ENCODE measurements at places on chromosomes 1 and 21.

- DNase-seq, result peak; percentile 92
These were observed 8.5 kb upstream of the MEX3A start for GRCh38 chr1:156090840-156091188.

- DNase-seq, result peak; percentile 62
These were observed 12.1 kb upstream of the NES start for GRCh38 chr1:156689035-156689952.

DNA sequence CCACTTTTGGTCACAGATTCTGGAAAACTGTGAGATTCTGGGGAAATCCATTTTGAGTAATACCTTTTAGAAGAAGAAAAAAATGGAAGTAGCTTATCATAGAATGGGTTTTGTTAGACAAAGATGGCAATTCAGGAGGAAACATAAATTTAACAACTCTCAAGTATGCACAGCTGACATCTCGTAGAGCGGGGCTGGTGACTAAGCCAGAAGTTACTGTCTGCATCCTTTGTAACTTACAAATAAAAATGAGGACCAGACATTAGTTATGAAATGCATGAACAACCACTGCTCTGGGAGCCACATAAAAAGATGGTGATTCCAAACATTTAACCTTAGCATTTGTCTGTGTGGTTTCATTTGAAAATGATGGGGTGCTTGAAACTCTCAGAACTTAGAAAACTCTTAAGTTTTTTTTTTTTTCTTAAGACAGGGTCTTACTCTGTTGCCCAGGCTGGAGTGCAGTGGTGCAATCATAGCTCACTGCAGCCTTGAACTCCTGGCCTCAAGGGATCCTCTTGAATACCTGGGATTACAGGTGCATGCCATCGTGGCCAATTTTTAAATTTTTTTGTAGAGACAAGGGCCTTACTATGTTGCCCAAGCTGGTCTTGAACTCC, 49.2 kb upstream of the ATP5PO start:
- DNase-seq, result no peak

DNA sequence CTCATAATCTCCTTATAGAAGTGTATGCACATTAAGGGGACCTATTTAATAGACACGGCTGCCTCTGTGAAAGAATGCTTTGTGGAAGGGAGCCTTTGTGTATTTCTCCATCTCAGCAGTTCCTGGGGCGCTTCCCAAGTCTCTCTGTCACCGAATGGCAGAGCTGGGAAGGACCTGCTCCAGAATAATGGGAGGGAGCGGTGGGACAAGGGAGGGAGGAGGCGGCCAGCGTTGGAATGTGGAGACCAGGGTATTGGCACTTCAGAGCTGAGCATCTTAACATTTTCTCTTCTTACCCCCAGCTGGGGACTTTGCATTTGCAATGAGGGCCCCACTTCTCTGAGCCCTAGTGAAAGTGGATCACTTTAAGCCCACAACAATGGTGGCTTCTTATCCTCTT, 23.9 kb downstream of the CACHD1 start:
- no peak for DNase-seq

DNA sequence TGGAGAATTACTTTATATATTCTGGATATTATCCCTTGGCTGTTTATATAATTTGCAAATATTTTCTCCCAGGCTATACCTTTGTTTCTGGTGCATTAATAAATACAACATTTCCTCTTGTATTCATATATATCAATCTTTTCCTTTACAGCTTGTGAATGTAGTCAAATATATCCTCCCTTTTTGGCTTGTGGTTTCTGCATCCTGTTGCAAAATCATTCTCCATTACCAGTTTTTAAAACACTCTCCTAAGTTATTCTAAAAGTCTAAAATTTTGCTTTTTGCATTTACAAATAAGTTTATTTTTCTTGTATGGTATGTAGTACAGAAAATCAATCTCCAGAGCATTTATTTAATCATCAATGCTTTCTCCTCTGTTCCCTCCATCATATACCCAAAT, 909.4 kb downstream of the ADGRL2 start:
- DNase-seq, result no peak

DNA sequence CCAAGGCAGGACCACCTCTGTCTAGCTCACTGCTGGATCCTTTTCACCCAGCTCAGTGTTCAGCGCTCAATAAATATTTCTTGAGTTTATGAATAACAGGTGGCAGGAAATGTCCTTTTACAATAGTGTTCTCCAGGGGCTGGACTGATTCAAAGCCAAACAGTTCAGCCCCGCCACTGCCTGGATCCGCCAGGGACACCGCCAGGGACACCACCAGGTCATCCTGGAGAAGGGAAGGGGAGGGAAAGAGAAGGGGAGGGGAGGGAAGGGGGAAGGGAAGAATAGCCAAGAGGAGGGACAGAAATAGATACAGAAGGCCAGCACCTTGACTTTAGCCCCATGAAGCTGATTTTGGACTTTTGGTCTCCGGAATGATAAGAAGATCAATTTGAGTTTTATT, 255.6 kb downstream of the GRIK3 start:
- DNase-seq, result no peak

DNA sequence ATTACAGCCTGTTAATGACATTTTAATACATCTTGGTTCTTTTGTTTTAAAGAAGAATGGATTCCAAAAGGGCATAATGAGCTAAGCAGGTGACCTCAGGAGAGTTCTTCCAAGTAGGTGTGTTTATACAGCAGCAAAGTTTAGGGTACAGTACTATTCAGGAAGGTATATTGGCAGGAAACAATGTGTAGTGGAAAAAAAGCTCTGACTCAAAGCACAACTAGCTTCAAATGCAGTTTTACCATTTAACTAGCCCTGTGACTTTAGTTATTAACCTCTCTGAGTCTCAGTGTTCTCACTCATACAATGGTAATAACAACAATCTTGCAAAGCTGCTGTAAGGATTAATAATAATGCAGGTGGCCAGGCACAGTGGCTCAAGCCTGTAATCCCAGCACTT, 29.9 kb downstream of the FAF1 start:
- no peak for DNase-seq

DNA sequence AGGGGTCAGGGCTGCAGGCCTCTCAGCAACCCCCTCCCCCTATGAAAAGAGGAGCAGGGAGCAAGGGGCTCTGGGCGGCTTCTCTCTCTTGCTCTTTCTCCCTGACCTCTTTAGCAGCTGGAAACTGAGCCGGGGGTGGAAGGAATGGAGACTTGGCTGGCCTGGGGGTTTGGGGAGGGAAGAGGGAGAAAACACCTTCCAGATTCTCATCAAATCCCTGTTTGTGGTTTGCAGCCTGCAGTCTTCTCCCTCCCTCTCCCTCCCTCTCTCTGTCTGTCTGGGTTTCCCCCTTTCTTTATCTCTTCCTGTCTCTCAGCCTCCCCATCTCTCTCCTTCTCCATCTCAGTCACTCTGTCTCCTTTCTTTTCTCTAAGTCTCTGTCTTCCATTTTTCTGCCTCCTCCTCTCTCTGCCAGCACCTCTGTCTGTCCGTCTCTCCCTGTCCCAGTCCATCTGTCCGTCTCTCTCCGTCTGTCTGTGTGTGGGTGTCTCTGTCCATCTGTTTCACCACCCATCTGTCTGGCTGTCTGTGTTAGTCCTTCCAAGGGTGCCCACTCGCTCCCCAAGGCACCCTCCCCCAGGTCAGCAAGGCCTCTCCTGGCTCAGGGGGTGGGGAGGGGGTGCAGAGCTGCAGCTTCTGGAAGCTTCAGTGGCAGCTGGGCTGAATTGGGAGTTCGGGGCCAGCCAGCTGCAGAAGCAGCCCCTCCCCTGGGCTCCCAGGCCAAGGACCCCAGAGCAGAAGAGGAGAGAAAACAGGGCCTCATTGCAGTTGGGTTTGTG, 6.2 kb downstream of the AHDC1 start:
- no peak for DNase-seq

GRCh38 chr1:90046635-90047034, 51.7 kb downstream of the ZNF326 start:
- DNase-seq, result no peak

- DNase-seq, result peak; percentile 17
These were observed 242.6 kb upstream of the CXADR start for GRCh38 chr21:17270229-17270628.

DNA sequence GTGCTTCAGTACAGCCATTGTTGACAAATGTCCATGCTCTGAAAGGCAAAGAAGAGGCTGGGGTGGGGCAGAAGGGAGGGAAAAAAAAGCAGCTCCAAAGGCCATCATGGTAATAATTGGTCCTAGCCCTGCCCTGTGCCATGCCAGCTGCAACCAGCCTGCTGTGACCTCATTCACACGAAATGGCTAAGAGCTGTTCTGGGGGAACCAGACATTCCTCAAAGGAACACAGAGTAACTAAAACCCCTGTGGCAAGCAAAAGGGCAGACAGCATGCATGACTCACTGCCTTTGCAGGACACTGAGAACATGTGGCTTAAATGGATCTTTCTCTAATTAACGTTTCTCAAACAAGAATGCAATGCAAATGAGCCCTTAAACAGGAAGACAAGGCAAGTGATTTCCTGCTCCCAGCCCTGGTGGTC, 42.3 kb downstream of the STYXL2 start:
- DNase-seq, result no peak

- no peak for DNase-seq
These were observed 36.0 kb downstream of the RRP1 start for GRCh38 chr21:43825242-43825935.

DNA sequence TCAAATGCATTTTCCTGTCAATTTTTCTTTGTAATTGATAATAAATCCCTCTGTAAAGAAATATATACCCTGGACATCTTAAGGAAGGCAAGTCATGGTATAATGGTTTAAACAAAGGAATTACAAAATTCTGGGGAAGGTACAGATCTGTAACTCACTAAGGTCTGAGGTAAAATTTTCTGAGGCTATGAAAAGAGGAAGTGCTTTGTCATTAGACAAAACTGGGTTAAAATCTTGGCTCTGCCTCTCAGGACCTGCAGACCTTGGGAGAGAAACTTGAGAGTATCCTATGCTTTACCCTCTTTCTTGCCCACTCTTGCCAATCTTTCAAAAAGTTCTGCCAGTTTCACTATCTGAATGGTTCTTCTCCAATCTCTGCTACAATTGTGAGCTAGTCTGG, 26.8 kb upstream of the BEND5 start:
- no peak for DNase-seq

GRCh38 chr1:84995484-84996334, 1.2 kb downstream of the MCOLN2 start:
- no peak for DNase-seq

GRCh38 chr21:46608672-46609111, 3.8 kb upstream of the S100B start:
- DNase-seq, result no peak

- DNase-seq, result no peak
These were observed 29.9 kb downstream of the FUBP1 start for GRCh38 chr1:77948841-77949424.

- no peak for DNase-seq
These were observed 1.0 kb downstream of the CCDC185 start for GRCh38 chr1:223394242-223394641.

GRCh38 chr1:62090016-62090415, 104.6 kb upstream of the L1TD1 start:
- DNase-seq, result no peak

DNA sequence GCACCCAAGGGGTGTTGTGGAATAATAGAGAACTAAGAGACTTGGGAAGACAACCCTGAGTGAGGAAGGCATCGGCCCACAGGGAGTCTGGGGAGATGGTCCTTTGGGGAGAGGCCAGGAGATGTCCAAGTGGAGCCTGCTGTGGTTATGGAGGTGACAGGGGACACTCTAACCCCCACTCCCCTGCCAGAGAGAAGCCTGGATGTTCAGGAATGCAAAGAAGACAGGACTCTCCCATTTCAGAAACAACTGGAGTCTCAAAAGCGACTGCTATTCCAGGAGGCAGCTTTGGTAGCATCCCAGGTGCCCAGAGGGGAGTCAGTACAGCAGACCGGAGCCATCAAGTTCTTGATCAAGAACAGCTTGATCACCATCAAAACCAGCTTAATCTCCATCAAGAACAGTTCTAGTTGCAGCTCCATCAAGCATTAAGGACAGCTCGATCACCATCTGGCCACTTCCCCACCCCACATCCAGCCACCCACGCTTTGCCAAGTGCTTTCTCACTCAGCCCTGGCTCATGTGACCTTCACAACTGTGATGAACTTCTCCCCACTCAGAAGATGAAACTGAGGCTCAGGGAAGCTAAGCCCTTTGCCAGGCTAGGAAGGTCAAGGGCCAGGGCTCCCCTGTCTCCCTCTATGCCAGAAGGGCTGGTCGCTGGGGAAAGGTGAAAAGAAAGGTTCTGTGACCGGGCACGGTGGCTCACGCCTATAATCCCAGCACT, 743 bp downstream of the CD52 start:
- no peak for DNase-seq

DNA sequence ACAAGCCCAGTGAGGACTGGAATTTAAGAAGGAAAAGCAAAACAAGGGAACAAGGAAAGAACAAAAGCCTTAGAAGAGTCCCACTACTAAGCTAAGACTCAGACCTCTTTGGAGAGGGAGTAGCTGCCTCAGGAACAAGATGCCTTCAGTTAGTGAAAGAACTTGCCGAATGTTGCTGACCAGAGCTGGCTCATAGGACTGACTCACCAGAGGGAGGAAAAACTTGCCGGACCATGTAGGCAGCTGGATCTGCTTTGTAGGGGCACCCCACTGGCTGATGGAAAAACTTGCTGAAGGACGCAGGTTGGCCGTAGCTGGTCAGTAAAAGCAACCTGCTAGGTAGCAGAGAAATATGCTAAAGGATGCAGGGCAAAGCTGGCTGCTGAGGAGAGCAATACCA, 15.3 kb upstream of the ZSWIM5 start:
- no peak for DNase-seq

- no peak for DNase-seq
These were observed 234.4 kb downstream of the LTN1 start for GRCh38 chr21:28758042-28758882.

GRCh38 chr1:230900984-230901383, 32.7 kb upstream of the C1orf198 start:
- DNase-seq, result no peak

GRCh38 chr1:108106775-108107174, 93.4 kb downstream of the SLC25A24 start:
- DNase-seq, result no peak

GRCh38 chr1:54810153-54810942, 9.2 kb upstream of the TTC22 start:
- DNase-seq, result peak; percentile 30

DNA sequence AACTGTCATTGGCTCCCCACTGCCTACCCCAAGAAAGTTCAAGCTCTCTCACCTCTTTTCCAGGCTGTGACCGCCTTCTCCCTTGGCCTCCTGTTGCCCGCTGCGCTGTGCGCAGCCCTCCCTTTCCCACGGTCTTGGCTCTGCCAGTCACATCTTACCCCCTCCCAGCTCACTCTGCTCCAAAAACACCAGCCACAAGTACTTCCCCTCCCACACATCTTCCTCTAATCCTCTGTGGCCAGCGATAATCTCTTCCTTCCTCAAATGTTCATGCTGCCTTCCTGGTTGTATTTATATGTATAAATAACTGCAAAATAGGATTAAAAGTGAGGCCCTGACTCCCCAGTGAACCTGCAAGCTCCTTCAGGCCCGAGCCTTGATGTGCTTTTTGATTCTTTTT, 81.8 kb downstream of the AJAP1 start:
- DNase-seq, result no peak
